ENCODE measurements at places on chromosomes 6 and 20.

- DNase-seq, result no peak
Measured at GRCh38 chr20:59346061-59346460, 45.6 kb downstream of the EDN3 start.

DNA sequence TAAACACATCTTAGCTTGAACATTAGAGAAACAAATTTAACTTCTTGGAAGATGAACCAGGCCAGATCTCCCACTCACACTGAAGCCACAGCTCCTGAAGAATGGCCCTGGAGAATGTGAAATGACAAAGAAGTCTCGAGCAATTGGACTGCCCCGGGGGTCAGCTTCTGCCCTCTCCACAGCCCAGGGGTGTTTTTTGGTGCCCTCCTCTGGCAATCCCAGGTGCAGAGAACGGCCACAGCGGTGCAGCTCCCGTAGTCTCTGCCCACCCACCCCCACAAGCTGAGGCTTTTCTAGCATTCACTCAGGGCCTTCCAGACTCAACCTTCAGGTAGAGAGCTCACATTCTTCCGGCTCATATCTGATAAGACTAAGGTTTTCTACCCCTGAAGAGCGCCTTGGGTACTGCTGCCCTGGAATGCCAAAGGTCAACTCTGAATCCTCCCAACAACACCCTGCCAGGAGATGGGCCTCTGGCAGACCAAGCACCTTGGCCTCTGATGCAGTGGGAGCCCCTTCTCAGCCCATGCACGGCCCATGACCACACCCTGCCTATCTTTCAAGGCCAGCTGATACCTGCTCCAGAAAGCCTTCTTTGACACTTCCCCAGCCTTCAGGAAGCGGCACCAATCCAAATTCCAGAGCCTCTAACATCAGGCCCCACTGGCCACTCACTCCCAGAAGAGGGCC is 208.3 kb downstream of the SYNDIG1 start:
- DNase-seq, result no peak

- DNase-seq, result no peak
Measured at GRCh38 chr6:128725271-128726233, 157.4 kb upstream of the LAMA2 start.

GRCh38 chr6:36402481-36402880 is 15.0 kb upstream of the ETV7 start:
- DNase-seq, result no peak
